ENCODE measurements at places on chromosomes 4 and X. TPM values are rescaled to one million over a fixed set of nuclear protein-coding genes. Genes with fewer than 3 reads are reported as not detected.
A peak's percentile ranks its signal among the peaks of the same experiment; 100 is the strongest.

MAGEA4 gene
- total RNA-seq: not detected

DNA sequence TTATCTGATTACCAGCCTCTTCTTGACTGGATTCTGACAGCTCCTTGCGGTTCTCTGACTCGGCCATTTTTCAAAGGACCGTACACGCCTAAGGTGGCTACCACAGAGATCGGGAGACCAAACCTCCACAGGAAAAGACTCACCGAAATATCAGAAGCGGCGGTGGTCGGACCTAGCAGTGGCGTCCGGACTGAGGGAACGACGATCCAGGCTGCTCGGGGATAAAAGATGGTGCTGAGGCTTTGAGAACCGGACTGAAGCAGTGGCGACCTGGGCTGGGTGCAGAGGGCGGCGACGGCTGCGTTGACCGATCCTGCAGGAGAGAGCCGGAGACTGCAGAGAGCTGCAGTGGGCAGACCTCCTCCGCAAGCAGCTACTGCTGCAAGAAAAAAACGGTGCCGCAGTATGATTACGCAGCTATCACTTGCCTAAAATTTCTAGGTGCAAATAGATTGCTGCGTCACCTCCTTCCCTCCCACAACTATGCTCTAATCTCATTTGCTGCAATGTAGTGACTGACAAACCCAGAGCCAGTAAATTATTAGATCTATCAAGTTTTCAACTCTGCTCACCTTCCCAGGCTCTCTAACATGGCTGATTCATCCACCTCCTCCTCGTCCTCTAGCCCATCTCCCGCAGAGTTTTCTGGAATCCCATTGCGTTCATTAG, at the start of gene NAP1L2:
NAP1L2 (minus strand) TSS at position 426 of the 669 bp plus-strand sequence; CDS start at position 67, 359 bp downstream.
- peak; percentile 58 for DNase-seq

GRCh38 chr4:56684320-56685050, 3.4 kb upstream of the HOPX start:
- DNase-seq: no peak

GRCh38 chr4:154329939-154330338, 161.7 kb downstream of the DCHS2 start:
- DNase-seq: no peak

DNA sequence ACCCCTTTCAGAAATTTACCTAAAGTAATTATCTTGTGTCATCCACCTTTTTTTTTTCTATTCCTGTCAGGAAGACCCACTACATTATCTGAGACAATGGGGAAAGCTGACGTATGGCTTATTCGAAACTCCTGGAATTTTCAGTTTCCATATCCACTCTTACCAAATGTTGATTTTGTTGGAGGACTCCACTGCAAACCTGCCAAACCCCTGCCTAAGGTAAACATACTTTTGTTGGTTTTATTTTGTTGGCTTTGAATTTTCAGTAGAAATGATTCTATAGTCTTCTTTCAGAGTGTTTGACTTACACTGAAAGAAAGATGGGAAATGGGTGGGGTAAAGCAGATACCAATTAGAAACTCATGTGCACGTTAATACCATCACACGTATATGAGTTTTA, 2.2 kb downstream of the UGT2B7 start:
- DNase-seq: no peak

DNA sequence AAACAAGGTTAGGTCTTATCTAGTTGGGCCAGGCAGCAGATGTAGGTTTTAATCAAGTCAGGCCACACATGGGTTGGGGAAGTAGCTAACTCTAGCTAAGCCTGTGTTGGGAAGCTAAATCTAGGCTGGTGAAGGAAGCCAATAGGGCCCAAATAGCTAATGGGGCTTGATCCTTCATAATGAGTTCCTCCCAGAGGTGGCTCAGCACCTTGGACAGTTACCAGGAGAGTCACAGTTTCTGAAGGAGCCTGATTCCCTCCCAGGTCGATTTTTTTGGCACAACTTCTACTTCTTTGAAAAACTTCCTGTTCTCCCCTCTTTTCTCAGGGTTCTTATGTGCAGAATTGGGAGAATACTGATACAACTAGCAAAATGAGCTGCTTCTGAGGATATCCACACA, 242.5 kb upstream of the PRPS2 start:
- no peak for DNase-seq

SHOX gene
- total RNA-seq: 0.36 TPM

- peak; percentile 66 for DNase-seq
Observed at GRCh38 chr4:183200453-183200852, 101.4 kb downstream of the WWC2 start.

GRCh38 chr4:71460371-71460770, 121.6 kb downstream of the SLC4A4 start:
- DNase-seq: no peak

SPINK2 gene
- not detected for total RNA-seq

GRCh38 chrX:139882299-139882698, 50.6 kb downstream of the ATP11C start:
- no peak for DNase-seq

GRCh38 chrX:137568741-137569469, 3.0 kb downstream of the ZIC3 start:
- DNase-seq: no peak

CYSLTR1 gene
- total RNA-seq: 5.3 TPM

DNA sequence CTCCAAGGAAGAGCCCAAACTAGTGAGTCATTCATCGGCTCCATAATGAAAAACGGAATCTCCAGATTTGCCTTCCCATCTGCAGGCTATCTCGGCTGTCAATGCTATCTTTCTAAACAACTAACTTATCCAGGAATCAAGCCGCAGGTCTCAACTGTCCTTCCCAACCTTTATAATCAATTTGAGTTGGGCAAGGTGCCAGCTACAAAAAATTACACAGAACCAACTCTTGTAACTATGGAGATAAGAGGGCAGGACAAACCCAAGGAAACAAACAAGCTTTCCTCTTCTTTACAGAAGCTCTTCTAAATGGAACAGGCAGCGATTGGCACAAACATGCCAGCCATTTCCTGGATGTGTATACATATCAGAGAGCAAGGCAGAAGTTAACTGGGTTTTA, 61.2 kb upstream of the RAI2 start:
- DNase-seq: no peak

DNA sequence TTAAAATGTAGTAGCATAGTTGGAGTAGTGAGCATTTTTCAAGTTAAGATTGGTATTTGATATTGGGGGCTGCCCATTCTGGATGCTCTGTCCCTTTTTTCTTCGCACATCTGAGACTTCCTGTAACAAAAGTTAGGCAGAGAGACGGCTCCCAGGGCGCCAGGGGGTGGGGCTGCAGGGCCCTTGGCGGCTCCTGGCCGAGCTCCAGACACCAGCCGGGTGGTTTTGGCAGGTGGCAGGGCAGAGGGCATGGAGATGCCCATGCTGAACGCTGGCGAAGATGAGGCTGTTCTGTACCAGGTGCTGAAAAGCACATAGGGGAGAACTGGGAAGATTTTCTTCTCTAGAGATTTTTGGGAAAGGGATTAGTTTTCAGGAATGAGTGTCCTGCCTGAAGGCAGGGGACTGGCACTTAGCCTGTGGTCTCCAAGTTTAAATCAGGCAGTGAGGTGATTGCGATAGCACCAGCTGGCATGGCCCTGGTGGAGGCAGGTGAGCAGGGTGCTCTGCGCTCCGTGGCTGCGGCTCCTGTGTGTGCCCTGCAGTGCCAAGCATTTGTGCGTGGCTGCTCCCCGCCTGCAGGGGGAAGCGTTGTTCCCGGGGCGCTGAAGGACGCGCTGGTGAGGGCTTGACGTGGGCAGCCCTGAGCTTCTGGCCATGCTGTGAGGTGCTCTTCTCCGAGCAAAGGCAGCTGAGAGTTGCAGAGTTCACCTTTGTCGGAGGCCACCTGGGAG, 23.6 kb upstream of the HGFAC start:
- peak; percentile 52 for DNase-seq

WDR17 gene
- 8.0 TPM for total RNA-seq

- no peak for DNase-seq
Observed at GRCh38 chr4:98976716-98977115, 18.8 kb upstream of the METAP1 start.

GRCh38 chr4:152591396-152591795, 55.5 kb upstream of the FBXW7 start:
- DNase-seq: peak; percentile 73

GPR119 gene
- not detected for total RNA-seq

DNA sequence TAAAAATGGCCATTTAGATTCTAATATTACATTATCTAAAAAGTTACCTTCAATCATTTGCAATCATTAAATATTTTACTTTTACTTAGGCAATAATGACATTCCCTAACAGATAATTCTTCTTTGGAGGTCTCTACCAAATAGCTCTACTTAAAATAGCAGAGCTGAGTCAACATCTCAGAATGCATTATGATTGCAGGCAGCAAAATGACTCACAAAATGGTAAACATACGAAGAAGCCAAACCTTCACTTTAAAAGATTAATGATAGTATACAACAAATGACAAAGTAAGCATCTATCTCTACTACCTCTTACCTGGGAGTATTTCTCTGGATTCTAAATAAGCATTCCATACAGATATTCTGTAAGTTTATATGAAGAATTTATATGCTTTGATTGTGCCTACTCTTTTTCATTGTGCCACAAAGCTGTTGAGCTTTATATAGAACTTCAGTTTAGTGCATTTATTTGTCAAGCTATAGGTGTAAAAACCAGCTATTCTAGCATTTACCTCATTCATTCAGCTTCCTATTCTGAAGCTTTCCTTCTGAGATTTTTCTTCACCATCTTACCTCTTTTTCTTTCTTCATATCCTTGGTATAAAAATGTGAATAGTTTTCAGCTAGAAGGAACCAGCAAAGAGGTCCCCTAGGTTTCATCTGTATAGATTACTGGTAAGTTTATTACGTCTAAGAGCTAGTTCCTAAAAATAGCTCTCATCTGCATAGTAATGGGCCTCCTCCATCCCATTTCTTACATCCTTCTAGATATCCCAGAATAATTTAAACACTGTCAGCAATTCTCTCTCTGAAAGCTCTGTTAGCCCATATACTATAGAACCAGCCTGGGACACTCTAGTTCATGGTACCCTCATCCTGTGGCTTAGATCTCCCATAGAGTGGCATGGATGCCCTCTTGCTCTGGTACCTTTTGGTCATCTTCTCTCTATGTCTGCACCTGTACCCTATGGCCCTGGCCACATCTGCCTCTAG, 17.2 kb upstream of the SPCS3 start:
- no peak for DNase-seq

DNA sequence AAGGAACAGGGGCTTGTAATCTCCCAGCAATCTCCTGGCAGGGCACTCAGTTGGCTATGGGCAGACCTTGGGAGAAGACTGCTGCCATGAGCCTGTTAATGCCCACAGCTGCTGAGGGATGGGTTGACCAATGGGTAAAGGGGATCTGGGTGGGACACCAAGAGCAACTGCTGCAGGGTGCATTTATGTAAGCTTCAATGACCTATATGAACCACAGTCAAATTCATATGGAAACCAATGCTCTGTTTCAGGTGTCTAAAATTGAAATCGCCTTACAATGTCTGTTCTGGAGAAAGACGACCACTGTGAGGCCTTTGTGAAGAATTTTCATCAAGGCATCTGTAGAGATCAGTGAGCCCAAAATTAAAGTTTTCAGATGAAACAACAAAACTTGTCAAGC, 6.1 kb downstream of the EPGN start:
- DNase-seq: no peak

DNA sequence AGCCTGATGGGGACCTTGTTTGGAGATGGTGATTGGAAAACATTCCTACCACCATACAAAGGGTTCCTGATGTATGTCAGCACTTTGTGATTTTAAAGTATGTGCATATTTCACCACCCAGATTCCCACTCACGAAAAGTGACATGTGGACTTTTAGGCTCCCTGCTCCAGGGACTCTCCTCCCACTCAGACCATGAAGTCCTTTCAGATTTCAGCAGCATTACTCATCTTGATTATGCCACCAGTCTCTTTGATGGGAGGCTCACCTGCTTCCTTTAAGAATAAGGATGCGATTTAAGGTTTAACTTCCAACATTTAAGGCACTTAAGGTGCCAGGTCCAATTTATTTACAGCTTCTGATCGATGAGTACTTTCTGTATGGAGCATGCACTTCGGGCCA, 204.4 kb downstream of the PPARGC1A start:
- DNase-seq: no peak

HSFX4 gene
- total RNA-seq: not detected

DNA sequence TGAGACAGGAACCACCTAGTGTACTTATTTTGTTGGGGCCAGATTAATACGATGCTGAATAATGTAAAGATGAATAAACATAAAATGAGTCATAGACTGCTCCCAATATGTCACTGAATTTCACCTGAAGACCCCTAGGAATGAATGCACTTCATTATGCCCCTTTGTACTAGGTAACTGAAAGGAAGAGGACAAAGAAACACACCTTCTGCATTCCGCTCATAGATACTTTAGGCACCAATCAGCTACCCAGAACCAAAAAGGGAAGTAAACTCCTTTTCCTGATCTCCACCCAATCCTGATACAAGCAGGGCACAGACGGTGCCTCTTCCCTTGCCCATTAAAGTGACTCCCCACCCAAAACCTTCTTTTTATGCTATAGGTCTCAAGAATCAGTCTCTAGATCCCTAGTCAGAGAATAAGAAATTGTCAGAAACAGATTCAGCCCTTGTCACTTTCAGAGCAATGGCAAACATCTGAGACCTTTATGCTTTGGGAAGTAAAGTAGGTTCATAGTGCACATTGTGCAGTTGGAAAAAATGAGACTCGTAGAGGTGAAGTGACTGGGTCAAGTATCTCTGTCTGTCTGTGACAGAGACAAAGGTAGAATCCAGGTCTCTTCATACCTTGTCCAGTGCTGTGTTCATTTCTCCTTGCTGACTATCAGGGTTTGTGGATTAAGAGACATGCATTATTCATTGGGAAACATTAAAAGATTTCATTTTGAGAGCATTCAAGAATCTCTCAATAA, 2.3 kb downstream of the GPR174 start:
- no peak for DNase-seq

PAGE5 gene
- not detected for total RNA-seq

DNA sequence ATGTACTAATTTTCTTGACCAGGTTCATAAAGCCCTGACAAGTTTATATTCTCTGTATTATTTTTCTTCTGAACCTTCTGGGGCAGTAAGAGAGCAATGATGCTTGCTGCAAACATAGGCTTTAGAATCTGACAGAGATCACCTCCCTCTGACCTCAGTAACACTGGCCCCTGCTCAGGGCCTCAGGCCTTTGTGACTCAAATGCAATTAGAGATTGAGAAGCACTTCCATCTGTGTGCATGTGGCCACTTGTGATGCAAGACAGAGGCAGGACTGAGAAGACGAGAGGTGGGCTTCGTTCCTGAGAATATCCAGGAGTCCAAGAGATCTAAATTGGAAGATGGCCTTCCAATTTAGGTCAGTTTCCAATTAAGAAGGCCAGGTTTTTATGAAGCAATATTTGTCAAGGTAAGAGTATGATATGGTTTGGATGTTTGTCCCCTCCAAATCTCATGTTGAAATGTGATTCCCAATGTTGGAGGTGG, 82.8 kb upstream of the VEGFC start:
- DNase-seq: no peak

DNA sequence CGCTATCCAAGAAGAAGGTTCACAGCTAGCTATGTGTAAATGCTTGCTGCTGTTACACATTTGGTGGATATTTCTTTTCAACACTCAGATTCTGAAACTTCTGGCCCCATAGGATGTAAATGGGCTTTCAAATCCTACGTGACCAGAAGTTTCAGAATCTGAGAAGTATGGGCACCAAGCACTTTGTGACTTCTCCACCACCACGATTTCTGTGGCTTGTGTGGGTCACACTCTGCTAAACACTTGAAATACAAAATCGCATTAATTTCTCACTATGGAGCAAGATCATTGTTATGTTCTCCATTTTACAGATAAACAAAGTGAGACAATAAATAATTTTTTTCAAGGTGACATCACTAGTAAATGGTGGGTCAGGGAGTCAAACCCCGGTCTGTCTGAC, 259.4 kb upstream of the JADE1 start:
- no peak for DNase-seq

GPC4 gene
- 27.5 TPM for total RNA-seq

F8A3 gene
- not detected for total RNA-seq

BANK1 gene
- total RNA-seq: 5.3 TPM
